Activated T-helper 1 cell treated with Interleukin-2 at 50 U/mL for 16 hours (primary cell): ENCODE measurements at places on chromosomes 4 and X.

DNA sequence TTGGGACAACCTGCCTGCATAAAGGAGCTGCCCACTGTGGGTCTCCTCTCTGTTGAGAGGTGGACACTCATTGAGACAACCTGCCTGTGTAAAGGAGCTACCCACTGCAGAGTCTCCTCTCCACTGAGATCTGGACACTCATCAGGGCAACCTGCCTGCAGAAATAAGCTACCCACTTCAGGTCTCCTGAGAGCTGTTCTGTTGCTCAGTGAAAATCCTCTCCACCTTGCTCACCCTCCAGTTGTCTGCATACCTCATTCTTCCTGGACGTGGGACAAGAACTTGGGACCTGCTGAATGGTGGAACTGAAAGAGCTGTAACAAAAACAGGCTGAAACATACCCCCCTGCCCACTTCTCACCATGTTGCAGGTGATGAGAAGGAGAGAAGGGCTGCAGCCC lies 59.9 kb upstream of the CDKN2AIP start:
- DNase-seq: no peak

DNA sequence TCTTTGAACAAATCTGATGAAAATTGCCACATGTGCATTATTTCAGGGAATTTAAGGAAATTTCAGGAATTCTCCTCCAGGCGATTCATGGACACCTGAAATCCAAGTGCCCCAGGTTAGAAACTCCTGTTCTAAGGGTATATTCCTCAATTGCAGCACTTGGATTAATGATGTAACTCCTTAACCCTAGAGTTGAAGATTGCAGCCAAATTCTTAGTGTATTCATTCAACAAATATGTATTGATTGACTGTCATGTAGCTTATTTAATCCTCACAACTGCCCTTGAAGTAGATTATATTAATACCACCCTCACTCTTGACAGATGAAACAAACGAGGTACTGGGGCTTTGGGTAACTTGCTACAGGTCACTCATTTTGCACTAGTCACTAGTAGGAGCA lies 11.3 kb downstream of the CETN2 start:
- DNase-seq: no peak

- no peak for DNase-seq
Observed at GRCh38 chr4:75141162-75141561, 208.2 kb downstream of the PARM1 start.

- no peak for DNase-seq
Observed at GRCh38 chrX:120147537-120147936, 10.9 kb upstream of the RHOXF2 start.

DNA sequence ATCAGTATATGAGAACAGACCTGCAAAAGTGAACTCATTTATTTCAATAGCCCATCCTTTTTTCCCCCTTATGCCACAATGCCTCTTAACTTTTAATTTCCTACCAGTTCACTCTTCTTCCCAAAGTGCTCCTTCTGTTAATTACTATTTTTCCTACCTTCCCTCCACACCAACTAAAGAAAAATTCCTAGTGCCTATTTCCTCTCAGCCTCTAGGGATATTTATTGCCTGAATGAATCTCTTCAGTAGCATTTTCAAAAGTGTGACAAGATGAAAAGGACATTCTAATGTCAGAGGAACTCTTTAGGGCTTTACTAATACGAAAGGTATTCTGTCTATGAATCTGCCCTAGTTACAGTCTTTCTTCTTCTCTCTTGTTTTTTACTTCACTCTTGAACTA lies 181.1 kb upstream of the SPRY1 start:
- DNase-seq: no peak

DNA sequence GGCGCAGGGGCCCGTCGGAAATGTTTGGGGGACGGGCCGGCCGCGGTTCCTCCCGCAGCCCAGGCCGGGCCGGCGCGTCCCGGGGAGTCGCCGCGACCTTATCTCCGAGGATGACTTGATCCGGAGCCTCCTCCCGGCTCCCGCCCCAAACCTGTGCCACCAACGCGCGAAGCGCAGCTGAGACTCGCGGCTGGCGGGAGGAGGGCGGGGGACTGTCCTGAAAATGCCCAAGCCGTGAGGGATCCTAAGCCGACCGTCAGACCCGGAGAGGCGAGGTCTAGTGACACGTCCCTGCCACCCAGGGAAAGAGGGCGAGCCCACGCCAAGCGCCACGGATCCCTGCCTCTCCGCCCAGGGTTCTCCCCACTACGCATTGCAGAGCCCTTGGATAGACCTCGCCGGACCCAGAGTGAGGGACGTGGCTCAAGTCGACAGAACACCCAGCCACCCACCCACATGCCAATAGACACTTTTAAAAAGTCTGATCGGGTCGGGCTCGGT lies 26.9 kb downstream of the UTP14A start:
- no peak for DNase-seq
